ENCODE measurements at places on chromosomes 1 and 21.

DNA sequence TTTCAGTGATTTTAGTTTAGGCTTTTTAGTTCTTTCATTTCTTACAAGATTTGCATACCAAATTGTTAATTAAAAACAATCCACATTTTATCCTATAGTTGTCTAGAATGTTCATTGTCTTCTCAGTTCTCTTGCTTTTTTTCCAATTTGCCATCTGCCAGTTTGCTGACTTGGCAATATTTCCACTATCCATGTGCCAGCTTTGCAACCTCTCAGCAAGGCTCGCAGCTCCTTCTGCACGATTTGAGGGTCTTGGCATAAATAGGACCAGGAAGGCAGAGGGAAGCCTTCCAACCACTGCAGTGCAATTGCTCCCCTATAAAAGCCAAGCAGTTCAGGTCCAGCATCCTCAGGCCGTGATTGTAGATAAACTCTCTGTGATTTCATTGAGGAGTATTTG, 306.8 kb upstream of the FMN2 start:
- no peak for DNase-seq

DNA sequence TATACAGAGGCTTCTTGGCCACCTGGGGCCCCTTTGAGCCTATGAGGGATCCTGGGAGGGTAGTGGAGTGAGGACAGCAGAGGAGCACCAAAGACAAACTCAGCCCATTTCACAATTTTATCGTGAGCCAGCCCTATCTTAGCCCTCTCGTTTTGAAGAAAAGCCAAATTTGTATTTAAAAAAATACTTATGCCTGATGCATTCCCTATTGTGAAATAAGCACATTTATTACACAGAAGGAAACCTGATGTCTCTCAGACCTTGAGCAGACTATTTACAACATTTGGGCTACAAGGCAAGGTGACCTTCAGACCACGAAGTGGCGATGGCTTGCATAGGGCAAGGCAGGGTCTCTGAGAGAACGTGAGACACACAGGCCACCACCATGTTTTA, 41.3 kb upstream of the H6PD start:
- no peak for DNase-seq

DNA sequence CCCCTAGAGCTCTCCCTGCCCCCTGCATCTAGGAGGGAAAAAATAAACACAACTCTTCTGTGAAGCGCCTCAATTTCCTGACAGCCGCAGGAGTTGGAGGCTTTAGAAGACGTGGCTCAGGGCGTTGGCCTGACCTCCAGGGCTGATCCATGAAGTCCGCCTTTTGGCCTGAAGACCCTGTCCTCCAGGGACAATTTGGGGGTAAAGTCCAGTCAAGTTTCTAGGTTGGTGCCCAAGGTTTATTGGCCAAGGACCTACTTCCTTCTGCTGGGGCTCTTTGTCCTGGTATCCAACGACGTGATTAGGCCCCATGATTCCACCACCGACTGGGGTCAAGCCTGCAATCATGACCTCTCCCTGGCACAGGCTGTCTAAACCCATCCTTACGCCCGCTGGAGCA, 54.9 kb downstream of the PTPRF start:
- DNase-seq = no peak

DNA sequence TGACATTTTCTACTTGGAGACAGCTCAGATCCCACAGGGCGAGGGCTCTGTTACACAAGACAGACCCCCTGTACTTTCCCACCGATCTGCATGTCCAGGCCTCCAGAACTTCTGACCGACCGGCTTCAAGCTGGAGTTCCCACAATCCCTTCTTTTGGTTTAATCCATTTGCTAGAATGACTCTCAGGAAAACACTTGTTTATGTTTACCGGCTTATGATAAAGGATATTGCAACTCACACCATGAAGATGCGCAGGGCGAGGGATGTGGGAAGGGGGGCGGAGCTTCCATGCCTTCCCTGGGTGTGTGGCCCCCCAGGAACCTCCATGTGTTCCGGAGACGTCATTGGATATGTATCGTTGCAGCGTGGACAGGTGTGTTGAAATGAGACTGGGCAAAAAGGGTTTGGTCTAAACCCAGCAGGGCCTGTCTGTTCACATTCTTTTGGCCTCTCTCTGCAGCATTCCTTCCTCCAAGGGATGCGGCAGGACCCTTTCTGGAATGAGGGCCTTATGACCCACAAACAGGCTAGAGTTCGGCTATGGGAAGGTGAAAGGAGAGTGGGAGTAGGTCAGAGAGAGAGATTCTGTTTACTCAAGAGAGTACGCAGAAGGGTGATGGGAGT, 7.5 kb upstream of the IGSF5 start:
- no peak for DNase-seq

DNA sequence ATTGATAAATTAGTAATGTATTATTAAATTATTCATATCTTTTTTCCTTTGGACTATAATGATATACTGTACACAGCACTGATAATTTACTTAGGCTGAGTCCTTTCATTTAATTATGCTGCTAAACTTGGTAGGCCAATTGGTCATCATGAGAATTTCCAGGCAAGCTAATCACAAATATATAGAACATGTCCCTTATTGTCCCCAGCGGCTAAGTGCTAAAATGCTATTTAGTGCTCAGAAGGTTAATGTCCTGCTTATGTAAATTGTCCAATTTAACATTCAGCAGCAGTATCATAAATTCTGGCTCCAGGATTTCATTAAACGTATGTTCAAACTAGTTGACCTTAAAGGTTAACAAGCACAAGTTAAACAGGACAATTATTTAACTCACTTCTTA, 30.0 kb upstream of the RRP15 start:
- DNase-seq = no peak

- DNase-seq = no peak
Measured at GRCh38 chr1:245903851-245904250, 603.2 kb downstream of the SMYD3 start.

DNA sequence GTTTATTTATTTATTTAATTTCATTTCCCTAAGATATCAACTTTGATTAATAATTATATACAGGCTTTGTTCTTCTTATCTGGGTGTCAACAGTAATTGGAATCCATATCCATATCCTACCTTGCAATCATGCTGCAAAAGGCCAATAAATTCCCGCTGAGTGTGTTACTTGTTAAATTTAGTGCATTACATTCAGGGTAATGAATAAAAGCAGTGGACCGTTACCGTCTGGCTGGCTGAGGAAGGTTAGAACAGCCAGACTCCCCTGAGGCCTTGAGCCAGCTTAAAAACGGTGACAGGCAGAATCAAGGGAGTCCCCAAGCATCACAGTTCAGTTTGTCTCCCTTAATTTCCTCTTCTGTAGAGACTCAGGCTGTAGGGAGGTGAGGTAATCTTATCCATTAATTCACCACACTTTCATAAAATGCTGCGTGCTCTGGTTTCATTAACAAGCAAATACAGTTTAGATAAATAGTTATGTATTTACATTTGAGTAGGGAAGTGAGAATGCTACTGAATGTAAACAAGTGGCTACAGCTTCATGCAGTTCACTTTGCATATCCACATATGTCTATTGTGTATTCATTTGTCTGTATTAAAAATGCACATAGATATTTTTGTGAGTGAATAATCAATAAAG, 888.2 kb upstream of the CXADR start:
- no peak for DNase-seq

DNA sequence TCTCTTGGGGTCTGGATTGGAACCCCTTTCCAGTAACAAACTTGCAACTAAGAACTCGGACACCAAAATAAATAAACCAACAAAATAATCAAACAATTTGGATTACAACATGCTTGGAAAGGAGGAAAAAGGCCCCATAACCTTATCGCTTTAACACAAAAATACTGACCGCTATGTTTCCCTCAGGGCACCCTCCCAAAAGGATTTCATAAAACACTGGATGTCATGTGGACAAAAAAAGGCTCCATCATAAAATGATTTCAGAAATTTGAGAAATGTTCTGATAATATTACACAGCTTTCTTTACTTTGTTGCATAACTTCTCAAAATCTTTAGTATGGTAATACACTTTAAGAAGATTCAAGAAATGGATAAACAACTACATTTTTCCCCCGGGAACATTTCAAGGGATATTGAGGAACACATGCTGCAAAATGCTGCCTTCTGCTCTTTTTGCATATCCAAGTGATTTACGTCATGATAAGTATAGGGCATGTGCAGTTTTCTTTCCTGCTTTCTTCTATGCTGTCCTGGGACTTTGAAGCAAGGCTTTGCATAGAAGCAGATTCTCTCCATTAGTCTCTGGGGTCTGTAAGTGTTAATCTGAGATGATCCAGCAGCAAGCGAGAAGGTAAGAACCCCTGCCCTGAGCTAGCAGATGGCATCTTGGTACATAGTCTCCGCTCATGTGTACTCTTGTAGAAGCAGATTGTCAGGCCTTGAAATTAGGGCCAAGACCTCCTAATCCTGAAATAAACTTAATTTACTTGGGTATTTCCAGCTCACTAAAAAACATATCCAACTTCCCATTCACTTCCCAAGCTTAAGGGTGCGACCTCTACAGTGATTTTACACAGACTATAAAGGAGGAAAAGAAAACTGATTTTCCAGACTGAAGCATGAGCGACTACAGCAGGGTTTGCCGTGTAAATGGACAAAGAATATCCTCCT, 85.5 kb upstream of the KIAA0040 start:
- DNase-seq = no peak

DNA sequence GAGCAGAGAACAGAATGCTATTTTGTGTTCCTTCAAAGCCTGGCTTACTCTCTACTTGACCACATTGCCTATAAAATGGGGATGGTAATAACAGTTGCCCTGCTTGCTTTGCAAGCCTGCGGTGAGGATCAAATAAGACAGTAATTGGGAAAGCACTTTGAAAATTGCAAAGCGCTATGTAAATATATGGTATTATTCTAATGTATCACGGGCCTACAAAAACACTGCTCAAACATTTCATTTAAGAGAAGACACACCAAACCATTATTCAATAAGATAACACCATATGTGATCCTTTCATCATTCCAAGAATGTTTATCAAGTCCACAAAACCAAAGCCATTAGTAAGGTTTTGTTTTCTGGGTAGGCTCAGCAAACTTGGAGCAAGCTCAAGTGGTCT, 208.4 kb downstream of the ROR1 start:
- DNase-seq = no peak

- DNase-seq = no peak
Measured at GRCh38 chr1:27161594-27161993, 6.7 kb upstream of the SLC9A1 start.

- no peak for DNase-seq
Measured at GRCh38 chr1:234125283-234125682, 220.8 kb downstream of the SLC35F3 start.

DNA sequence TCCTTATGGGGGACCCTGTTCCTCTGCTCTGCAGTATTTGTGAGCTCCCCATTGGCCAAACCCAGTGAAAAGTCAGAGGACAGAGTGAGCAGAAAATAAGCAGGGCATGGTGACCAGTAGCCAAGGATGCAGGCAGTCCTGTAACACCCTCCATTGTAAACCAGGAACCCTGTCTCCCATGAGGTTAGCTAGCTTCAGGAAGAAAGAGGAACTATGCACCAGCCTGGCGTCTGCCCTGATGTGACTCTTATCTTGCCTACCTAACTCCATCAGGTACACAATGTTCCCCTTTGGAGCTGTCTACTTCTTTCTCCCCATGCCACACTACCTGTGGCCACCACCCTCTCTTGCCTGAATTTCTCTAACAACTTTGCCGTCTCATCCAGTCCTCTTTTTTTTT, 119.2 kb downstream of the LRIG2 start:
- no peak for DNase-seq

DNA sequence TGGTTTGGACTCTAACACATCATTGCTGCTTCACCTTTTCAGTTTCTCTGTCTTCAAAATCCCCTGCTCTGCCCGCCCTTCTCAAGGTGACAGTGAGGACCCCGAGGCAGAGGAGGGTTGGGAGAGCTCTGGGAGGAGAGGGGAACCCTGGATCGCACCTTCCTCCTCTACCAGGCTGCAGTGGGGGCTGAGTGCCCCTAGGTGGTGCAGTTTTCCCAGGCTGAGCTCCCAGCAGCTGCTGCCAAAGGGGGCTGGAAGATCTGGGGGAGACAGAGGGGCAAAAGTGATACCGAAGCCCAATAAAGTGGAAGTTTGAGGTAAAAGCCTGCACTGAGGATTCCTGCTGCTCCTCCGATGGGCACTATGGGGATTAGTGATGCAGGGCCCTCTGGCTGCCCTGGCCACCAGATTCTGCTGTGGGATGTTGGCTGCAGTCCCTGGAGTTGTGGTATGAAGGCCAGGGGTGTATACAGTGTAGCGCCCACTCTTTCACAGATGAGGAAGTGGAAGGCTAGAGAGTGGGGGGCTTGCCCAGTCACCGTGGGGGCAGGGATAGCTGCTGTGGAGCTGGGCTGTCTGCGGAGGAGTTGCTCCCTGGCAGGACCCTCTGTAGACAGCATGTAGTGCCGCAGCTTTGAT, 40.7 kb upstream of the SCMH1 start:
- DNase-seq = no peak

DNA sequence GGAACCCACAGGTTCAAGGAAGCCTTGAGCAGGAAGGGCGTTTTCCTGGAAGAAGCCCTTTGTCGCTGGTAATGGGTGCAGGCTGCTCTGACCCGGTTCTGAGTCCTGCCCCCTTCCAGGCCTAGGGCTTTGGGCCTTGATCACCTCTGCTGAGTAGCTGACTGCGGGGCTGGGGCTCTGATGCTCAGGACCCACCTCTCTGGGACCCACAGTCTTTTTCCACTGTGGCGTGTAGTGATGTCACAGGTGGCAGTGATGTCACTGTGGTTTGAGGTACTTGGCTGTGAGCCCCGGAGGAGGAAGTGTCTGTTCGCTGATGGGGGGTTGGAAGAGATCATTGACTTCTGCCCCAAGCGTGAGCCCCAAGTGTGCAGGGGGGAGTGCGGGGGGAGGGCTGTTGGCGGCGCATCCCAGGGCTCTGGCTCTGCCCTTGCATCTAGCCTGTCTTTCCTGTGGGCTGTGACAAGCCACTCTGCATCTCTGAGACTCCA, 6.9 kb downstream of the TNFRSF1B start:
- no peak for DNase-seq

- DNase-seq = no peak
Measured at GRCh38 chr21:37183749-37184148, 83.4 kb downstream of the VPS26C start.

DNA sequence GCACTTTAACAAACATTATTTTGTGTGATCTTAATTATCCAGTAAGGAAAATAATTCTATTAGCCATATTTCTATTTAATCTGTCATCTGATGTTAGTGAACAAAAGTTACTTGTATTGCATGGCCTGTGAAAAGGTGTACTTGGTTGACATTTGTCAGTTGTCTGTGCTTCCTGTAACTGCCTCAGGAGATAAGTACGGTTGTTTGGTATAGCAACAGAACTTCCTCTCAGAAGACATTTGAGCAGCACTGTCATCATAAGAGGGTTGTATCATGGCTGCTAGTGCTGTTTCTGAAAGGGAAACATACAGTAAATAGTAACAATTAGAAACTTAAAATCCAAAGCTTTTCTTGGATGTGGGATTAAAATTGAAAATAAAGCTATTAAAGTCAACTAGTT, 3.4 kb downstream of the BLZF1 start:
- DNase-seq = no peak
